ENCODE measurements at places on chromosomes 11 and 22.

- no peak for DNase-seq
Observed at GRCh38 chr11:8252388-8252787, 11.3 kb downstream of the LMO1 start.

GRCh38 chr11:43925932-43926505 is 16.4 kb upstream of the C11orf96 start:
- no peak for DNase-seq

DNA sequence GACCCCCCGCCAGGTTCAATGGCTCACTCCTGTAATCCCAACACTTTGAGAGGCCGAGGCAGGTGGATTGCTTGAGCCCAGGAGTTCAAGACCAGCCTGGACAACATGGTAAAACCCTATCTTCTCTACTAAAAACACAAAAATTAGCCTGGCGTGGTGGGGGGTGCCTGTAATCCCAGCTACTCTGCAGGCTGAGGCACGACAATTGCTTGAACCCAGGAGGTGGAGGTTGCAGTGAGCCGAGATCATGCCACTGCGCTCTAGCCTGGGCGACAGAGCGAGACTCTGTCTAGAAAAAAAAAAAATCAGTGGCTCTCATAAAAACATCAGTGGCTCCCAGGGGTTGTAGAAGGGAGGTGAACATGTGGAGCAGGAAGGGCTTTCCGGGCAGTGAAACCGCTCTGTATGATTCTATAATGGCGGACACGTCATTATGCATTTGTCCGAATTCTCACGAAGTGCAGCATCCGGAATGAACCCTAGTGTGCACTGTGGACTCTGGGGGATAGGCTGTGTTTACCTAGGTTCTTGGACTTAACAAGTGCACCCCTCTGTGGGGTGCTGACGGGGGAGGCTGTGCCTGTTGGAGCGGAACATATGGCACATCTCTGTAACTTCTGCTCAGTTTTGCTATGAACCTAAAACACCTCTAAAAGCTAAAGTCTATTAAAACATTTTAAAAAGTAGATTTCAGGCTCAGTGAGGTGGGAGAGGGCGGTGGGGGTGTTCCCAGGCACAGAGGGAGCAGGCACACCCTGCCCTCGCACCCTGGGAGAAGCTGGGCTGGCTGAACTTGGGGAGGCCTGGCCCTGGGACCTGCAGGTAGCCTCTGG is 49.1 kb upstream of the SEPTIN5 start:
- no peak for DNase-seq

GRCh38 chr11:108486828-108487227 is 11.4 kb downstream of the POGLUT3 start:
- no peak for DNase-seq

DNA sequence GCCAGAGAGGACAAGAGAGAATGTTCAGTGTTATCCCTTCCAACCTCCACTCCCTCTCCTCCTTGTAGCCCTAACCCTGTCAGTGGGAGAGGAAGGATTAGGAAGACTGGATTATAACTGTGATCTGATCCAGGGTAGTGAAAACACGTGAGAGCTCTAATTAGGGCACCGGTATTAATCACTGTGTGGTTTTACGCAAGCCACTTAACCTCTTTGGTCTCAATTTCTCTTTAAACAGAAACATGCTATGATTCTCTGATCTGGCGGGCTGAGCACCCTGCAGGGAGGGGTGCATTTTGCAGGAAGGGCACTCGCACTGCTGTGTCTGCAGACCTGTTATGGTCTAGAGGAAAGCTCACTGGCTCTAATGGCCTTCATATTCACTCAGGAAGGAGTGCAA is 11.5 kb downstream of the RPL27A start:
- peak; percentile 15 for DNase-seq

- DNase-seq = no peak
Observed at GRCh38 chr11:120689596-120690275, 178.2 kb downstream of the GRIK4 start.

DNA sequence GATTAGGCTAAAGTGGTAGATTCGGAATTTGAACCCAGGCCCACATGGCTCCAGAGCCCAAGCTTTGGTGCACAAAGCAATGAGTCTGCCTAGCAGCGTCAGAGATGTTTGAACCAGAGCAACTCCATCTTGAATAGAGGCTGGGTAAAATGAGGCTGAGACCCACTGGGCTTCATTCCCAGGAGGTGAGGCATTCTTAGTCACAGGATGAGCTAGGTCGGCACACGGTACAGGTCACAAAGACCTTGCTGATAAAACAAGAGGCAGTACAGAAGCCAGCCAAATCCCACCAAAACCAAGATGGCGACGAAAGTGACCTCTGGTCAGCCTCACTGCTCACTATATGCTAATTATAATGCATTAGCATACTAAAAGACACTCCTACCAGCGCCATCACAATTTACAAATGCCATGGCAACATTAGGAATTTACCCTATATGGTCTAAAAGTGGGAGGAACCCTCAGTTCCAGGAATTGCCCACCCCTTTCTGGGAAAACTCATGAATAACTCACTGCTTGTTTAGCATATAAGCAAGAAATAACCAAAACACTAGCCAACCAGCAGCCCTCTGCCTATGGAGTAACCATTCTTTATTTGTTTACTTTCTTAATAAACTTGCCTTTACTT is 40.3 kb upstream of the DAGLA start:
- no peak for DNase-seq

DNA sequence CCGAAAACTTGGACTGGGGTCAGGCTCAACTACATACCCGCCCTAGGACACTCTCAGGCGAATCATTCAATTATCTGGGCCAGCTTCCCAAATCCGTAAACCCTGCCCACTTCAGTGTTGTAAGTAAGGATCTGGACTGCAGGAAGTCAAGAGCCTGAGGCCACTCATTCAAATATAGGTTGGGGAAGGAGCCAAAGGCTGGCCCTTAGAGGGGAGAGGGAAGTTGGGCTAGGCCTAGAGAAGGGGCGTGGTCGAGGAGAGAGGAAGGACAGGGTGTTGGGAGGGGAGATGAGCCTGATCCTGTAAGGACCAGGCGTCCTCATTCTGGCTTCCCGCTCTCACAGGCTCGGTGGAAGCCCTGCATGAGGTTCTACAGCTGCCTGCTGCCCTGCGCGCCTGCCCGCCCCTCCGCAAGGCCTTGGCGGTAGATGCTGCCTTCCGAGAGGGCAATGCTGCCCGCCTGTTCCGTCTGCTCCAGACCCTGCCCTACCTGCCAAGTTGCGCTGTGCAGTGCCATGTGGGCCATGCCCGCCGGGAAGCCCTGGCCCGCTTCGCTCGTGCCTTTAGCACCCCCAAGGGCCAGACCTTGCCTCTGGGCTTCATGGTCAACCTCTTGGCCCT is 3.0 kb downstream of the SAC3D1 start:
- no peak for DNase-seq

- no peak for DNase-seq
Observed at GRCh38 chr22:50467773-50468440, 6.9 kb downstream of the SBF1 start.

Data from NCI-H146 (cell line).